ENCODE measurements at places on chromosomes 2 and 18.
A peak's percentile ranks its signal among the peaks of the same experiment; 100 is the strongest.

- DNase-seq, result no peak
Measured at GRCh38 chr2:14120376-14120775, 512.1 kb upstream of the LRATD1 start.

GRCh38 chr2:67159929-67160328, 237.2 kb upstream of the ETAA1 start:
- no peak for DNase-seq

DNA sequence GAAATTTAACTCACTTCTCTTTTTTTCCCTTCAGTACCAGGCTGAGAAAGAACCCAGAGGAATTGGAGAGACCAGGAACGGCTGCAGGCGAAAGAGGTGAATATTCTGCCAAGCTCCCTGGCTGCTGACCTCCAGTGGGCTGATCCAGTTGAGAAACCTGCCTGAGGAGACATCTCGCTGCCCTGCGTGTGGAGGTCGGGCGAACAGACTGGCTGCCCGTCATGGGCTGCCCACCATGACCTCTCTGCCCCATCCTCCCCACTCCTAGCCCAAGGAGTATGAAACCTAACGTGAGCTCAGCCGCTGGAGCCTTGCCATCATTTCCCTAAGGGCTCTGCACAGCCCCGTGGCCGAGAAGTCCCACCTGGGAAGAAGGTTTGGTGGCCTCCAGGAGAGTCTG, 148.8 kb upstream of the SALL3 start:
- DNase-seq, result no peak

DNA sequence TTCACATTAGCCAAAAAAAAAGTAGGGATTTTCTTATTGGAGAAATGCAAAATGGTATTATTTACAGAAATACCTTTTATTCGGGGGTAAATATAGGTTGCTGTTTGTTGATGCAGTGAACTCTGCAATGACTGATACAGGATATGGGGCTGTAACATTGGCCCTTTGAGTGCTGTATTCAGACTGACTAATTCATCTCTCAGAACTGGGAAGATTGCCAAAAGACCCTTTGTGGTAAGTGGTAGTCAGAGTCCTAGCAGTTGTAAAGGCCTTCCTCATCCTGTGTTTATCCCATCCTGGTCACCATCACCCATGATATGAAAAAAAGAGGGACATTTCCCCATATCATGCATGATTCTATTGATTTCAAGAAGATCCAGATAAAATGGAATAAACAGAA, 14.0 kb upstream of the DCC start:
- no peak for DNase-seq

- DNase-seq, result no peak
Measured at GRCh38 chr18:67151366-67151765, 365.2 kb downstream of the DSEL start.

DNA sequence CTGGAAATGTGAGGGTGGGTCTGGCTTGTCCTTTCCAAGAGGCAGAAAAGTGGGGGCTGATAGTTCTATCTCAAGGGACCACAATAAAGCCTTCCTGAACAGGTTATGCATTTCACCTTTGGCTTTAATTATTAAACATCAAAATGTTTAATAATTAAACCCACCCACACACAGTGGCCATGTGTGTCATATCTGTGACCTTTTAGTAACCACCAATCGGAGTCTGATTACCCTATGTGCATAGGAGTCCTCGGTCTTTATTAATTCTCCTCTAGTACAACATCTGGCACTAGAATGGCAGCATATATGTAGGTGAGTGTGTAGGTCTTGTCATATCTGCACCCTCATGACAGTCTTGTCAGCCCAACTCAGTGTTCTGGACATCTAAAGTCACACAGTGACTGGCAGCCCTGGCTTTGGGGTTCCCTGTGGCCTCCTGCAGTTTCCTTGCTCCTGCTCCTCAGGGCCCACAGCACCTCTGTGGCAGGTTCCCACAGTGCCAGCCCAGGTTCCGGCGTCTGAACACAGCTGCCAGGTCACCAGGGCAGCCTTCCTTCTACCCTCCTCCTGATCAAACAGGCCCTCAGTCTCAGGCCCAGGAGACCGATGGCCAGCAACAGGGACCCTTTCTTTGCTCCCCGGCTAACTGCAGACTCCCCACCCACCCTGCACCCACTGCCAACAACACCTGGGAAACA, 100.9 kb downstream of the MTCL1 start:
- no peak for DNase-seq

GRCh38 chr2:215848698-215849097, 164.7 kb downstream of the MREG start:
- DNase-seq, result no peak

DNA sequence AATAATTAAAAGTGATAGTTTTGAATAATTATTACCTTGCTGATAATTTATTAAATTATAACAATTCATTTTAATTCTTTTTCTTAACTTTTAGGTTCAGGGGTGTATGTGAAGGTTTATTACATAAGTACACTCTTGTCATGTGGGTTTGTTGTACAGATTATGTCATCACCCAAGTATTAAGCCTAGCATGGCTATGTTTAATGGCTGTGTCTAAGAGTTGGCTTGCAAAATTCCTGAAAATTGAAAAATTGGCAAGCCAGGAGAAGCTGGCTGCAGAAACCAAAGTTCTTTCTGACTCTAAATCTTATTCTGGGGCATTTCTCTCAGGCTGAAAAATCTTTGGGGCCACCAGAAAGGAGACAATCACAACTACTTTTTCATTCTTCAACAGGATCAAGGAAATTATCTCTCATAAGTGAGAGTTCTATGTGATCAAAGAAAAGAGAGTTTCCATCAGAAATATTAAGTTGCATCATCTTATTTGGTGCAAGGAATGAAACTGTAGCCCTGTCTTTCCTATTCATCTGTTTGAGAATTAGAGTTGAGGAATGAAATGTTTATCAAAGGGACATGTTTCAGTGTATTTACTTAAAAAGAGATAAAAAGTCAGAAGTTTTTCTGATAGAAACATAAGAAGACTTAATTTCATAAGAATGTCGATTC, 412.1 kb upstream of the CDH2 start:
- no peak for DNase-seq

DNA sequence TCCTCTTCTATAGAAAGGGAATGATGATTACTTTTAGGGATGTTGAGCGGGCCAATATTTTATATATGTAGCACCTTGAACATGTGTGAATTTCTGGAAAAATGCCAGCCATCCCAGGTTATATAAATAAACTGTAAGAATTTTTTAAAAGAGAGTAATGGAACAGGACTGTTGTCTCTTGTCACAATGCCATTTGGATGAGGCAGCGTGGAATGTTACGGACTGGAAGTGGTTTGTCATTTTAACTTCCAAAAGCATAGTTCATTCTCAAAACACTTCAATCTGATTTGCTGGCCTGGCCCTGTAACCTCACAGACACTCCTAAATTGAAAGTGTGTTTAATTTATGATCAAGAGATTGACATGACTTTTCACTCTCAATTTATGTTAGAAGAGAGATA, 70.8 kb downstream of the TPGS2 start:
- peak; percentile 56 for DNase-seq

- DNase-seq, result no peak
Measured at GRCh38 chr2:172196768-172197431, 94.2 kb upstream of the DLX2 start.

DNA sequence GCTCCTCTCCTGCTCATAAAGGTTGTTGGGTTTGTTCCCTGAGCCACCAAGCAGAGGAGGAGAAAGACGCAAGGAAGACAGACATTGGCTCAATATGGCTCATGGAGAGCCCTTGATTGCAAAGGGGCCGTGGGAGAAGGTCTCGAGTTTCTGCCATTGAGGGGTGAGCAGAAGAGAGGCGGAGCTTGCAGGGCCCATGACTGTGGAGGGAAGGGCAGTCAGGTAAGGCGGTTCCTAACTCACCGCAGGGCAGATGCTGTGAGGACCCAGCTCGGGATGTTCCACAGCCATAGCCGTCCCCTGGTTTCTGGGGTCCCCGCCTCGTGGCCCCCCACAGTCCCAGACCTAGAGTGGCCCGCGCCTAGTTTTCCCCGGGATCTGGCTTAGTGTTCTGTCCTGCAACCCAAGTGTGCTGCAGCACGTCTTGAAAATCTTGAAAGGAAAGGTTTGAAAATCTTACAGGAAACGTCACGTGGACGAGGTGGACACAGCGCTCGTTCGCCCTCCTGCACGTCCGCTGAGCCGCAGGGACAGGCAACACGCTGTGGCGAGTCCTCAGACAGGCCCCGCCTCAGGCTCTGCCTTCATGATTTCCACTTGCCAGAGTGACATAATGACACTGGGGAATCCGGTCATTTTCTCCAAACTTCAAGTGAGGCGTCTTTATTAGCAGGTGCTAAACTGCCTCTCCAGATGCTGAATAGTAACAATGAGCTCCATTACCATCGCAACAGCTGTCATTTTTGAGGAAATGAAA, 105.5 kb upstream of the HDAC4 start:
- DNase-seq, result peak; percentile 34

DNA sequence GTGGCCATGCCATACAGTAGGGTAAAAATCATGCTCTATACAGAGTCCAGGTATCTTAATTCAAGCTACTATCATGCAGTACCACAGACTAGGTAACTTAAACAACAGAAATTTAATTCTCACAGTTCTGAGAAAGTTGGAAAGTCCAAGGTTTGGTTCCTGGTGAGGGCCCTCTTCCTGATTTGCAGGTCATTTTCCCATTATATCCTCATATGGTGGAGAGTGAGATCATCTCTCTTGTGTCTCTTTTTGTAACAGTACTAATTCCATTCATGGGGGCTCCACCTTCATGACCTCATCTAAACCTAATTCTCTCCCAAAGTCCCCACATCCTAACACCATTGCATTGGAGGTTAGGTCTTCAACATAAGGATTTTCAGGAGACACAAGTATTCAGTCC, 335.0 kb upstream of the ACVR2A start:
- DNase-seq, result no peak

DNA sequence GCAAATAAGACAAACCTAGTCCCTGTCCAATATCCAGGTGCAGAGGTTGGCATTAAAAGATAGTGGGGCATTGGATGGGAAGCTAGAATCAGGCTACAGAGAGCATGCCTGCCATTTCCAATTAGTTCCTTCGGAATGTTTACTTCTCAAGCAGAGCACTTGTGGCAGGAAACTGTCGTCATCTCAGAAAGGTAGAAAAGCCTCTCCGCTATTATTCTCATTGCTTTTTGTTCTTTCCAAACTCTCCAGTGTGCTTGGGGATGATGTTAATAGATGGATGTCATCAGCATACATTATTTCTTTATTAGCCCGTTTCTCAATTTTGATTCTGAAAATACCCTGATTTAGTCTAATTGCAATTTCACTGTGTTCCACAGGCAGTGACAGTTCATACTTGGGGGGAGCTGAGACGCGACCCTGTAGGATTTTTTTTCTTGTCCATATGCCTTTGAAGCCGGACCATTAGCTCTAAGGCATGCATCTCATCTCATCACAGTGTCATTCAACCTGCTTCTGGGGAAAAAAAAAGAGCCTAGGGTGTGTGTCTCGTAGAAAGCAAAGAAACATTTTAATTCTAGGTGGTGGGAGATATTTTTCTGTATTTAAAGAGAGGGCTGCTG, 7.7 kb downstream of the ASB18 start:
- no peak for DNase-seq

- no peak for DNase-seq
Measured at GRCh38 chr2:169072163-169072925, 3.0 kb downstream of the DHRS9 start.

- no peak for DNase-seq
Measured at GRCh38 chr2:177328056-177328455, 63.5 kb upstream of the NFE2L2 start.

- no peak for DNase-seq
Measured at GRCh38 chr18:48815581-48816324, 135.0 kb downstream of the SMAD7 start.

- no peak for DNase-seq
Measured at GRCh38 chr2:55134316-55134706, 84.1 kb upstream of the RTN4 start.

- no peak for DNase-seq
Measured at GRCh38 chr2:44566059-44566458, 204.3 kb downstream of the CAMKMT start.

DNA sequence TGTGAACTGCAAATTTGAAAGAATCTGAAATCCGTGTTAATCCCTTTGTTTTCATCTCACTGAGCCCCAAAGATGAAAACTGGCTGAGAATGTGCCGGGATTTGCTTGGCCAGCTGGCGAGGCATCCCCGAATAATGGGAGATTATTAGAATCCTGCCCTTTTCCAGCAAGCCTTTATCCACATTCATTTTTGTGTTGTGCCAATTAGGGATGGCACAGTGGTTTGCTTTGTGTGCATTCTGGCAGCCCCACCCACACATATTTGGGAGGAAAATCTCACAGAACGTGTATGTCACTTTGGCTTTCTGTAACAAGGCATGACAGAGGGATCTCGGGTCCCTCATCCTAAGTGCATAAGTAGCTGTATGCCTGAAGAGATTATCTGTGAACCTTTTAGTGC, 405.8 kb upstream of the FAM98A start:
- no peak for DNase-seq

DNA sequence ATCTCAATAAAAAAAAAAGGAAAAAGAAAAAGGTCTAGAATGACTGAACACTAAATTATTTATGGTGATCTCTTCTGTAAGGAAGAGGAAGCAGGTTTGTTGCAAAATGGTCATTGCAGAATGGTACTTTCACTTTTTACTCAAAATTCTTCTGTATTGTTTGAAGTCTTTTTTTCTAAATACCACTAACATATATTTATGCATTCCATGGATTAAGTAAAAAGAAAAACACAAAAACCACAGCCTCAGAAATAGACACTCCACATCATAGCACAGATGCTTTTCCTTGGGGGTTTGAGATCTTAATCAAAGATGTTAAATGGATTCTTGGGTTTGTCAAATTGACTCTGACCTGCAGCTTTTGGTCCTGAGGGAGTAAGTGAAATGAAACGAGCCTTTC, 47.4 kb downstream of the RHOB start:
- DNase-seq, result no peak

GRCh38 chr2:25358836-25359235, 17.1 kb upstream of the DNMT3A start:
- DNase-seq, result no peak

DNA sequence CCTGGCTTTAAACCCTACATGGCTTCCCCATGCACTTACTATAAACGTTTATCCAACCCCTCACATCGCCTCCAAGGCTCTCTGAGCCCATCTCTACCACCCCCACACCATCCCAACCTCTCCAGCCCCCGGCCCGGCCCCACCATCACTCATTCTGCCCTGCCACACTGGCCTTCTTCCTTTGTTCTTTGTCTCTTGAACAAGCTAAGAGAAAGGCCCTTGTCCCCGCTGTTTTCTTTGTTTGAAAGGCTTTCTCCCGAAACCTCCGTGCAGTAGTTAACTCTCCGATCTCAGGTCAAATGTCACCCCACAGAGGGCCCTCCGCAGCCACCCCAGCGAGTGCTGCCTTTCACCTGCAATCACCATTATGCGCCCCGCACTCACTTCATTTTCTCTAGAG, 100.4 kb downstream of the AFF3 start:
- DNase-seq, result no peak

DNA sequence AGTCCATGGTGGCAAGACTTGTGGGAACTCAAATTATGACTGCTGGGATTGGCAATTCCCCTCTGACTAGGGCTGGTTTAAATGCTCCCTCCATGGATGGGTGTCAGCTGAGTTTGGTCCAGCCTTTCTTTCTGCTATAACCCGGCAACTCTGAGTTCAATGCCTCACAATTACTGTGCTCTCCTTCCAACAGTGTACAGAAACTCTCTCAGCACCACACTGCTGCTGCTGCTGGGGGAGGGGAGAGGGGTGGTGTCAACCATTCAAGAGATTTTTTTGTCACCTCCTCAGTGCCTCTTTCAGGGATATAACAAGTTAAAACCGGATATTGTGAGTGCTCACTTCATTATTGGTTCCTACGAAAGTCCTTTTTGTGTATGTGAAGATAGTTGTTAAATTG, 830.3 kb upstream of the NXPH2 start:
- no peak for DNase-seq
